Activated T-helper 1 cell treated with anti-CD3 and anti-CD28 coated beads, Interleukin-12 subunit alpha, Interleukin-12 subunit beta, Interleukin-2, Interleukin-4 antibody, amounts not matched to agents 30 ng/mL and 10 ng/mL and 1 ng/mL, durations not matched to agents 14 hours and 24 hours and 36 hours (primary cell): ENCODE measurements at places on chromosomes 12 and 14. TPM values are rescaled to one million over a fixed set of nuclear protein-coding genes. Genes with fewer than 3 reads are reported as not detected.

NGB gene
- not detected in 2 replicates for total RNA-seq

SLC10A1 gene
- not detected in 2 replicates for total RNA-seq

C14orf132 gene
- total RNA-seq: 0.20 and 0.21 TPM in 2 replicates

RNASE7 gene
- total RNA-seq: not detected in 2 replicates

AP5M1 gene
- total RNA-seq: 38.7 and 48.2 TPM in 2 replicates

SLC25A29 gene
- 15.9 and 19.1 TPM in 2 replicates for total RNA-seq

KRT76 gene
- total RNA-seq: not detected in 2 replicates

GZMB gene
- 6,140 and 6,145 TPM in 2 replicates for total RNA-seq

GRCh38 chr12:3158851-3159465 lies 81.8 kb downstream of the TSPAN9 start:
- DNase-seq: no peak

- DNase-seq: no peak
Measured at GRCh38 chr14:55697414-55697861, 117.4 kb downstream of the KTN1 start.

DNA sequence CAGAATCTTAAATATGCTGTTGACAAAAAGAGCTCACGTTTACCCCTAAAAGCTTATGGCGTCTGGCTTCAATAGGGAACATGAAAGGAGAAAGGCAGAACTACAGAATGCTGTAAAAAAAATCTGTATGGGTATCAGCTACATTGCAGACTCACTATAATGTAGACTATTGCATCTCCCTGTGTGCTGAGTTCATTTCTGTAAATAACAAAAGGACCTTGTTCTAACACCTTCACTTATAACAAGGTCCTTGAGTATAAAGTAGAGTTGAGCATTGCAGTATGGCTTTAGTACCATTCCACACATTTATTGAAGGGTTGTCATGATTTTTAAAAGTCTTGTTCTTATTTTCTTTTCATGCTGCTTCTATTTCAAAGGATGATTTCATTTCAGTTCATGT lies 165.3 kb downstream of the NPAS3 start:
- no peak for DNase-seq

- no peak for DNase-seq
Measured at GRCh38 chr14:68257969-68258368, 438.4 kb downstream of the RAD51B start.

DNA sequence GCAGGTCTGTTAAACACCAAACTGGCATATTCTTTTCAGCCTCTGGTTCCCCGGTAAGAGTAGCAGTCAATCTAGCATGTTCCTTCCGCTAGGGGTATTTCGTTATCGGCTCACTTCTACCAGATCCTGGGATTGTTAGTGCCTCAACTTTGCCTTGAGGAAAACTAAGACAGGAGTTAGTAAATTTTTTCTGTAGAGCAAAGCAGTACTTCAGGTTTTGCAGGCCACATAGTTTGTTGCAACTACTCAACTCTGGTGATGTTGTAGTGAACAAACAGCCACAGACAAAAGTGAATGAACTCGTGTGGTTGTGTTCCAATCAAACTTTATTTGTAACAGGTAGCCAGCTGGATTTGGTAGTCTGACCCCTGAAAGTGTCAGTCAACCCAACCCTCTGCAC lies 6.3 kb upstream of the CDH24 start:
- no peak for DNase-seq

GRCh38 chr12:31478898-31479297 lies 112.0 kb downstream of the DENND5B start:
- no peak for DNase-seq

DNA sequence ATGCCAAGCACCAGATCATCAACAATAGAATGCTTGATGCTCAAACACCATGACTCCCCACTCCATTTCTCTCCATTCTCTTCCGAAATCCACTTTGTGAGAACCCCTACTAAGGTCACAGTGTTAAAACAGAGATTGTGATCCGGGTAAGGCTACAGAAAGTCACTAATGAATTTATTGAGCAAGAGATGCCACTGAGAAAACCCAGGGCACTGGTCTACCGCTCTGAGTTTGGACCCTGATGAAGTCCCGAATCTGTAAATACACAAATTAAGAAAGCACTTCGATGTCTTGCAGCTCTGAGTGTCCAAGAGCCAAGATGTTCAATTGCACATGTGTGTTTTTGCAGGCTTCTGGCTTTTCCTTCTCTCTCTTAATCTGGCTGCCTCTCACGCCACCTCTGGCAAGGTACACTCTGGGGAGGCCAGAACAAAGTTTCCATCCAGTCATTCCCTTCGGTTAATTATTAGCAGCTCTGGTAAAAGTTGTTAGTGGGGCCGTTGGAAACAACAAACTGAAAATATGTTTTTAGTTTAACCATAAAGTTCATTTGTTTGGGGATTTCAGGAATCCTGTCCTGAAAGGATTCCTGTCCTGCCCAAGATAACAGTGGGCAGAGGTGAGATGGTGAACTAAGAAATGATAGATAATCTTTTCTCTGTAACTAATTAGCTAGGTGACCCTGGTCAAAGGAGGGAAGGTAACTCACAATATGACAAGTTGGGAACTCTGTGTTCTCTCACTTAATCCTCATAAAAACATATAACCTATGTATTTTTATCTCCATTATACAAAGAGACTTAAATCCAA lies 75.4 kb downstream of the BTG1 start:
- no peak for DNase-seq

GRCh38 chr12:67453191-67453590 lies 184.0 kb downstream of the CAND1 start:
- no peak for DNase-seq

DNA sequence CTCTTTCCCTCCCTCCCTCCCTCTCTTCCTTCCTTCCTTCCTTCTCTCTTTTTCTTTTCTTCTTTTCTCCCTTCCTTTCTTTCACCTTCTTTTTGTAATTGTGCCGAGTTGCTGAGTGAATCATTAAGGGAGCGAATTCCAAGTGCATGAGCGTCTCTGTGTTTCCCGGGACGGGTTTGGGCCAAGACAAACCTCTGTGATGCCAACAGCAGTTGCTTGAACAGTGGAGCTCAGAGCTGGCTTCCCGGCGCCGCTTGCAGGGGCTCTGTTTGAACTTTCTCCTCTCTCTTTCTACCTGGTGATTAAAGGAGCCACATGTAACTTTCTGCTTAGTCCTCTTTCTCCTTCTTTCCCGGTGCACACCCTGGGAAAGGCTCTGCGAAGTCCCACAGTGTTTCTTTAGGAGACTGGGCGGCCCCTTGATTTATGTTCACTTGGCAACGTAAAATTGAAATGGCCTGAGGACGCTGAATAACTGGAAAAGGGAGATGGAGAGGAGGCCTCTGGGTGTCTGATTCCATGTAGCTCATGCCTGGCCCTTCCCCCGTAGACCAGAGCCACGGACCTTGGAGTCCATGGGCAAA lies 33.7 kb upstream of the MAP1LC3B2 start:
- no peak for DNase-seq

- no peak for DNase-seq
Measured at GRCh38 chr12:16587110-16587453, 18.9 kb downstream of the LMO3 start.

DNA sequence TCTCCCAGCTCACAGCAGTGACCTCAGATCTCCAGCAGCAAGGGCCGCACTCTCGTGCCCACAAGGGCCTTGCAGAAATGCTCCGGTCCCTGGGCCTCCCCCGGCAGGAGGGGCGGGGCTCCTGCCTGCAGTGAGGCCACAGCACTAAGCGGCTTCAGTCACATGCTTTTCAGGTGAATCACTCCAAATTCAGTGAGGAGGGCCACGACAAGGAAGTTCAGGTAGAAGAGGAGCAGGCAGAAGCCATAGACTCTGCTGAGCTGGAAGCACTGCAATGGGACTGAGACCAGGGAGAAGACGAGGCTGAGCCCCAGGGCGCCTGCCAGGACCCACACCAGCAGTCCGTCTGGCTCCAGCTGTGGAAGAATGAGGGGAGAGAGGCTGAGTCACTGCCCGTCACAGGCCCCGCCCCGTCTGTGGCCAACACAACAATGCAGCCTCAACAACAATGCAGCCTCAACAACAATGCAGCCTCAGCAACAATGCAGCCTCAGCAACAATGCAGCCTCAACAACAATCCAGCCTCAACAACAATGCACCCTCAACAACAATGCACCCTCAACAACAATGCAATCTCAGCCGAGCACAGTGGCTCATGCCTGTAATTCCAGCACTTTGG lies 35.2 kb downstream of the SLC8B1 start:
- no peak for DNase-seq

- no peak for DNase-seq
Measured at GRCh38 chr12:46660276-46660675, 165.5 kb downstream of the SLC38A4 start.

DNA sequence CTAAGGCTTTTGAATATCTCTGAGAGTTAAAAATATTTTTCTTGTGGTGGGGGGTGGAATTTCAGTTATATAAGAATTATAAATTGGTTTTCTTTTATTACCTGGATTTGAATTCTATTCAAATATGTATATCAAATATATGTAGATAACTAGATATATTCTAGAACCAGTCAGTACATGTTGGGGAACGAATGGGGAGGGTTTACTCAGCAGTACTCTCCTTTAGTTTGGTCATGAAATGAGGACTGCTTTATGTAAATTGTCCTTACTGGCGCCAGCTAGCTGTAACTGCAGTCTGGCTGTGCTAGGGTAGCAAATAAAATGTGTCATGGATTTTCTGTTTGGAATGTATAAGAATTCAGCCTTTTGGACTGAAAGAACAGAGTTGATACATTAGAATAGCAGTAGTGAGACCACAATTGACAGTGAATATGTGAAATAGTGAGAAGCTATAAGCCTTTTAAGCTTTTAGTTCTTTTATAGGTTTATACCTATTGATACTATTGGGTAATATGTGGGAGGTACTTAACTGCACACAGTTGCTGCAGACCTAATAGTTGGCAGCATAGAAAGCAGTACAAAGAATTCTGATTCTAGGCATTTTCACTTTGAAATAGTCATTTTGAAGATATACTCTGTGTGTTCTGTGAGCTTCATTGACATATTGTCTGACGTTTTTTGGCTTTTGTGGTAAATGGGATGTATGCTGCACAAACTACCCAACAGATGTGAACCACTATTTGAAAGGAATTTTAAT lies 29.0 kb downstream of the ATF7IP start:
- DNase-seq: peak; percentile 38

GRCh38 chr14:30656190-30656632 lies 34.1 kb downstream of the SCFD1 start:
- no peak for DNase-seq

DNA sequence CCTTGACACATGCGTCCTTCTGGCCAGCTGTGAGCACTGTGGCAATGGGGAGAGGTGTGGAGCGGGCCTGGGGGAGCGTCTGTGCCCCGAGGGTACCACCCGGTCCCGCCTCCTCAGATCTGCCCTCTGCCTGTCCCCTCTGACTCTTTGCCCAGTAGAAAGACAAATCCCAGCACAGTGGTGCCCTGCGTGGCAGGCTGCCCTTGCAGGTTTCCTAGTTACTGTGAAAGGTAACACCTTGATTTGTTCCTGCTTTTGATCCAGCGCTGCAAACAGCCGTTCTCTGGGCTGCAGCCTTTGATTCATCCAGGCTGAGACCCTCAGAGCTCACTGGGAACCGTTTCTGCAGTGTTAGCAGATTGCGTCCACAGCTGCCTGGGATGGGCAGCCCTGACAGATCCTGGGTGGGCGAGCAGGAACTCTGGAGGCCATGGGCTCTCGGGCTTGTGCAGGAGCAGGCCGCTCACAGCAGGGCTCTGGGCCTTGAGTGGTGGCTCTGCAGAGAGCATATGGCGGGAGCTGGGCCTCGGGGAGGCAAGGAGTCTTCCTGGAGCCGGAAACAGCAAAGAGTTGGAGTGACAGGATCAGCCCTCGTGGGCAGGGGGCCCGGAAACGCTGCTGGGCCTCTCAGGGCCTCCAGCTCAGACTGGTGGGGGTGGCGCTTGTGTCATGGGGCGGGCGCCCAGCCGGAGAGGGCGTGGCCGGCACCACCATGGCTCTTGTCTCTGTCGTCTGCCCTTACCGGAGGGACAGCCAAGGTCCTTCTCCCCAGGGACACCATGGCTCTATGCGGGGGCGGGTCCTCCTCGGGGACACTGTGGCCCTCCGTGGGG lies 16.6 kb downstream of the FBRSL1 start:
- peak; percentile 60 for DNase-seq

DNA sequence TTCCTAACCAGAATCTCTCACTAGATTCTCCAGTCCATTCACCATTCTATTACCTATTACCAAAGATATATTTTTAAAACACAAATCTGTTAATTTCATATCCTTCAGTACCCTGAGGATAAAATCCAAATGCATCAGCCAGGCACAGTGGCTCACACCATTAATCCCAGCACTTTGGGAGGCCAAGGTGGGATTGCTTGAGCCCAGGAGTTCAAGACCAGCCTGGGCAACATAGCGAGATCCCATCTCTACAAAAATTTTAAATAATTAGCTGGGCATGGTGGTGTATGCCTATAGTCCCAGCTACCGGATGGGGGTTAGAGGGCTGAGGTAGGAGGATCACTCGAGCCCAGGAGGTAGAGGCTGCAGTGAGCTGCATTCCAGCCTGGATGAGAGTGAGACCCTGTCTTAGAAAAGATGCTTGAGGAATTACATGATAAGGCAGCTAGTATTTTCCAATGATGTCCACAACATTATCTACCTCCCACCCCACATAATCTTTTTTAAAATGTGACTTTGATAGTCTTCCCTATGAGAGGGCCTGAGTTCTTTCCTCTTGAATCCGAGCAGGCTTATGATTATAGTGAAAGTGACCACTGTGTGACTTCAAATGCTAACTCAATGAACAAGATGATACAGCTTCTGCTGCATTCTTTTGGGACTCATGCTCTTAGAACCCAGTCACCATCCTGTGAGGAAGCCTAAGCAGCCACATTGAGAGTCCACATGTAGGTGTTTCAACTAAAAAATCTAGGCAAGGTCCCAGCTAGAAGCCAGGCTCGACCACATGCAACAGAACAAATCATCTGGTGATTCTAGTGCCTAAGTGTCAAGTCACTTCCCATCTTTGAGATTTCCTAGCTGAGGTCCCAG lies 18.0 kb downstream of the HECTD1 start:
- no peak for DNase-seq

DNA sequence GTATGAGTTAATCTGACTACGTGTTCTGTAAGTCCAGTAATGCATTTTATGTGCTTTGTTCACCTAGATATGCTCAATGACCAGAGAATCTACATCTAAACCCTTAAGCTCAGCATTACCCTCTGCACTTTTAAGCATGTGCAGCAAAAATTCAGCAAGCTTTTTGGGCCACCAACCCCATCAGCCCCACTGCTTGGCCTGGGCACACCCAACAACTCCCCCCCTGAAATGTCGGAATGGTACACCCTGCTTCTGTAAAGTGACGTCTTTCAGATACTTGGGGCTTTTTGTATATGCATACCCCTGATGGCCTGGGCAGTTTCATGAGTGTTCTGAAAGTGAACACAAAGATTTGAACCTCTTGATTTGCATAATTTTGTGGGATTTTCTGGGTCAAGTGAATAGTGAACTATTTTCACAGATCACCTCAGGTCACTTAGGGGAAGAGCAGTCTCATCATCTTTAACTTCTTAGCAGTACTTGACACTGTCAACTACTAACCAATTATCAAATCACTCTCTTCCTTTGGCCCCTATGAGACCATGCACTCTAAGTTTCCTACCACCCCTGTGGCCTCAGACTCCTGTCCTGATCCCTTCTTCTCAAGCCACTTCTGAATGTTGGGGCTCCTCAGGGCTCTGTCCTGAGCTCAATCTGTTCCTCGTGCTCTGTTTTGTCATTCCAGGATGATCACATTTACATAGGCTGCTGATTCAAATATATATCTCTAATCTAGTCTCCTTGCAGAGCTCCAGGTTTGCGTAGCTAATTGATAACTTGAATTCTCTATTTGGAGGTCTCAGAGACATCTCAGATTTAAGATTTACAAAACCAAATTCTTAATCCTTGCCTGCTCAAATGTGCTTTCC lies 36.3 kb upstream of the PPM1A start:
- no peak for DNase-seq
